ENCODE measurements at places on chromosomes 2 and 18.
A peak's percentile ranks its signal among the peaks of the same experiment; 100 is the strongest.

DNA sequence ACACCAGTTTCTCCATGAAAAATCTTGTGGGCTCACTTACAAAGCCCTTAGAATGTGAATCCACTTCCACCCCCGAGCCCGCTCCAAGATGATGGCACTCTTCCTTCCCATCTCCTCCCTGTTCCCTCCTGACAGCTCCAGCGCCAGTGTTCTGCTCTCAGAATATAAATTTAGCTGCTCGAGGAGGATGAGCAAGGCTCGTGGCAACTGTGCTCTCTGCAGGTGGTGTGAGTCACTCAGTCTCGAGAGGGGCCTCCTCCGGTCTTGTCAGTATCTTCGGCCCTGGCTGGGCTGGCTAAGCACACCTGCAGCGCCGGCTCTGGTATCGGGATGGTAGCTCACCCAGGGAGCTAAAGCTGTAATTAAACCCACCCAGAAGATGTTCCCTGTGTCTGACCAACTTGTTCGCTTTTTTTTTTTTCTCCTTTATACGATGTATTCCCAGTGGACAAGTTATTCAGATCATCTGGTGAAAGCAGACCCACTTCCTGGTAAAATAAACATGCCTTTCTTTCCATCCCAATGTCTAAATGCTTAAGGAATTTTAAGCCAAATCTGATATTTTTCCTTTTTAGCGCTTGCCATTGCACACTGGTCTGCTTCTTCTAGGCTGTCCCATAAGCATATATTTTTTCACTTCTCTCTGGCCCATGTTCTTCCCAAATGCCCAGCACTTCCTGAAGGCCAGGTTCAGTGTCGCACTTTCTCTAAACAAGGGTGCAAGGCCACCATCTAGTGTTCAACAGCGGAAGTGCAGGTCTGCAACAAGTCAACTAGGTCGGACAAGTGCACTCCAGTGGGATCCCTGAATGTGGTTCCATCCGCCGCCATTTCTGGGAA is 31.4 kb upstream of the YPEL5 start:
- peak; percentile 69 for DNase-seq

- no peak for DNase-seq
These were observed 1.4 kb upstream of the TTL start for GRCh38 chr2:112480530-112481049.

GRCh38 chr2:6308986-6309385 is 556.7 kb downstream of the CMPK2 start:
- no peak for DNase-seq

- DNase-seq = no peak
These were observed 77.7 kb downstream of the TRIM43 start for GRCh38 chr2:95669441-95669991.

DNA sequence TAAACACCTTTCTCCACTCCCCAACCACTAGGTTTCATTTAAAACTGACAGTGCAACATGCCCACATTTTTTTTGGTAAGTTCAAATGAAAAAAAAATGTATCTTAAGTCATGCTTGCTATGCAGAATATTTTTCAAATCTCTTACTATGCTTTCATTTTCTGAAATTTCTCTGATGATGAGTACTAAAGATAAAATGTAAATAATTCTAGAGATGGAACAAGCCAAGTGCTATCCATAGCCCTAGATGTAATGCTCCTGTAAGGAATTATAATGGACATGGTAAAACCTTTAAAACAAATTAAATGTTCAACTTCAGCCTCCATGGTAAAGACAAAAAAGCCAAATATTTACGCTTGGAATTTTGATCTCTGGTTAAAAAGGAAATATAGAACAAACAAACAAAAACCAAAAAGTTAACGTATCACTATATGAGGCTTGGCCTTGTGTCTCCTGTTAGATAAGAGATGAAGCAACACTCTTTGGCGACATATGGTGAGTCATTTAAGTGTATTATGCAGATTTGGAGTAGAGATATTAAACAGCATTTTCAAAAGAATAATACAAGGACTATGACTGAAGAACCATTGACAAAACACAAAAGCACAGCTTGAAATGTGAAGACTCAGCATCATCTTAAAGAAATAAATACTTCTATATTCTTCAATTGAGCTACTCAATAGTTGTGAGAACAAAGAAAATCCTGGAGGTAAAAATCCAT is 392.0 kb upstream of the LYPD1 start:
- no peak for DNase-seq

- DNase-seq = no peak
These were observed 141.7 kb downstream of the CMPK2 start for GRCh38 chr2:6723865-6724604.

DNA sequence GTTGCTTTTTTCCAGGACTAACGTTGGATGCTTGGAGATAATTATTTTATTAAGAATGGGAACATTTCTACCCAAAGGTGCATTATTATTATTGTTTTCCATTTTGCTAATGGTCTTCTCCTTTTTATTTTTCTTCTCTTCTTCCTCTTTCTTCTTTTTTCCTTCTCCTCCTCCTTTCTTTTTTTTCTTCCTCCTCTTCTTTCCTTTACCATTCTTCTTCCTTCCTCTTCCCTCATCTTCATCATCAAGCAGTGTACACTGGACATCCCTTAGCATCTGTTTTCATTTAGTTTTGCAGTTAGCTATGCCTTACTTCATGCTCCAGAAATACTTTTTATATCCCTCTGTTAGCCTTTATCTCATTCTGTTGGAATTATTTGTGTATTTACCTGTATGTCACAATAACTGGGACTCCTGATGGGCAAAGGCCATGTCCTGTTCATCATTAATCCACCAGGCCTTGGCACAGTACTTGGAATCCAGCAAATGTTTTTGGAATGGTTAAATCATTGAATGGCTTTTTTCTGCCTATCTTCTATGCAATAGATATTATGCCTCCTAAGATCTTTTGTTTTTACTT is 162.7 kb downstream of the CAMKMT start:
- no peak for DNase-seq

DNA sequence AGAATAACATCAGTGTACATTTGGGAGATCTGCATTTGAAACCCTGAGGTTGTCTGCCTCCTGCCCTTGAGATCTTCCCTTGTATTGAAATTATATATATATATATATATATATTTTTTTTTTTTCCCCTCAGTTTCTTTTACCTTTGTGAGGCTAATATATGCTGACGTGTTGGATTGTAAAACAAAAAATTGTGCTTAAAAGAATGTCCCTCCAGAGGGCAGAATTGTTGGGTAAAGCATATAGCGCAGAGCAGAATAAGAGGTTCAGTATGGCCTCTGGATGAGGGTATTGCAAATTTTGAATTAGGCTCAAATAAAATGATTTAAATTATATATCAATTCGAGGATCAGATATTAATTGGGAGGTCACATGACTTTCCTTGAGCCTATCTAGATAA is 12.4 kb downstream of the NABP1 start:
- no peak for DNase-seq

- DNase-seq = no peak
These were observed 901.2 kb downstream of the DCC start for GRCh38 chr18:53241161-53241560.

DNA sequence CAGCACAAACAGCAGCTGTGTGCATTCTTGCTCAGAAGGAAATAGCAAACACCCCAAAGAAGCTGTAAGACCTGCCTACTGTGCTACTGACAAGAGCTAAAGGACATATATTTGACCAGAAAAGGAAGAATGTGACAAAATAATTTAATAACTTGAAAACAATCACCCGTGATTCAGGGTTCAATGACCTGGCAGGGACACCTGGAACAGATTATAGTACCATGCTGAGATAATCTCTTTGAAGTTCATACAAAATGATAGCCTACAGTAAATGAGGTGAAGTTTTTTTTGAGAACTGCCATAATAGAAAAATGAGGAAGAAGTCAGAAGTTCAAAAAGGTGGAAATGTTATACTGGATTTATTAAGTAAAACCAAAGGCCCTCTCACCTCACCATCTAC is 324.8 kb upstream of the GULP1 start:
- DNase-seq = no peak

DNA sequence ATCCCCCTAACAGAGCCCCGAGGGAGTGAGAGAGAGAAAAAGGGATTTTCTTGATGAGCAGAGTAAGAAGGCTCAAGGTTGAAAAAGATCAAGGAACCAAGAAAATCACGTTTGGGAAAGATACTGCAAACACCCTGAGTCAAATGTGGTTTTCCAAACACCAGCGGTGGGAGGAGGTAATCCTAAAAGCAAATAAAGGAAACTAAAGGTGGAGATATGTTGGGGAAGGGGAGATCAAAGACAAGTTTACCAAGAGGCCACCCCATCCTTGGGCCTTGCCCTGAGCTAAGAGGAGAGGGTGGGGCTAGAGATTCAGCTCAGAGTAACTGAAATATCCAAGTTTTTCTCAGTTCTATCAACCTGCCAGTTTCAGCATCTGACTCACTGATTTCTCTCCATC is 332.3 kb downstream of the ETAA1 start:
- no peak for DNase-seq

DNA sequence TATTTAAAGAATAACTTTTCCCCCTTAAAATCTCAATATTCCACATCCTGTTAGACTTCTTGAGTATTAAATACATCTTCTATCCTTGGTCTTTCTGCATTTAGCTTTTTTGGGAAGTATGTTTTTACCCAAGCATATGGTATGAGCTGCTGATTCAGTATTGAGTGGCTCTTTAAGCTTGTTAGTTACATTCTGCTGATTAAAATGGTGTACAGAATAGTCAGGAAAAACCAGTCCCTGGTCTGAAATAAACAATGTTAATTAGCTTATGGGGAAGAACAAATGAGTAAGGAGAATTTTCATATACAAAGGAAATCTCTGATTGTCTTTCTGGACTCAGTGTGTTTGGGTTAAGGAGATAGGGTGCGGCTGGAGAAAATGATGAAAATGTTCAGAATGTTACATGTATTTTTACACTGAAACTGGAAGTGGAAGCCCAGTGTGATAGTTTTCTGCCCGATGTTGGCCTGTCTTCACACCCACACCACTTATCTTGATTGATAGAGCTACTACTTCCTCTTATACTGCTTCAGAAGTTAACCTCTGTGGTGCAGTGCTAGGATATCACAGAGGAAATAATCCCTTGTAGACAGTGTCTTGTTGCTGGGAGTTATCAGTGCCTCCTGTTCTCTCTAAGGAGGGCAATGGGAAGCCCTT is 84.0 kb downstream of the MSH2 start:
- DNase-seq = no peak

GRCh38 chr18:336713-337112 is 68.9 kb upstream of the THOC1 start:
- DNase-seq = no peak

- no peak for DNase-seq
These were observed 56.8 kb downstream of the KIAA2012 start for GRCh38 chr2:202129841-202130240.

GRCh38 chr18:48781163-48781987 is 169.4 kb downstream of the SMAD7 start:
- no peak for DNase-seq

- DNase-seq = no peak
These were observed 101.6 kb upstream of the CERS6 start for GRCh38 chr2:168354499-168354898.

DNA sequence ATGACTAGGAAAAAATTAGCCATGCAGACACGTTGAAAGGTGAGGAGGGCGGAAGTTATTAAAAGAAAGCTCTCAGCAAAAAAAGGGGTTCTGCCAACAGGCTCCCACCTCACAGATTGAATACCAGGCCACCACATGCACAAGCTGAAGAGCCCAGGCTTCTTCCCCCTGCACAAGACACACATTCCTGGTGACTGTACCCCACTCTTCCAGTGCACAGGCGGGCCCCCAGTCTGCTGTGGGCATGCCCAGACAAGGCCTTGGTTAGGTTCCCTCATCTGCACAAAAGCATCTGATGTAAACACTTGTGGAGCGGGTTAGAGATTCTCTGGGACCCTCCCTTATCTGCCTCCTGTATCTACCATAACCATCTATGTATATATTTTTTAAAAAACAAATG is 81.7 kb downstream of the AGPS start:
- DNase-seq = no peak

DNA sequence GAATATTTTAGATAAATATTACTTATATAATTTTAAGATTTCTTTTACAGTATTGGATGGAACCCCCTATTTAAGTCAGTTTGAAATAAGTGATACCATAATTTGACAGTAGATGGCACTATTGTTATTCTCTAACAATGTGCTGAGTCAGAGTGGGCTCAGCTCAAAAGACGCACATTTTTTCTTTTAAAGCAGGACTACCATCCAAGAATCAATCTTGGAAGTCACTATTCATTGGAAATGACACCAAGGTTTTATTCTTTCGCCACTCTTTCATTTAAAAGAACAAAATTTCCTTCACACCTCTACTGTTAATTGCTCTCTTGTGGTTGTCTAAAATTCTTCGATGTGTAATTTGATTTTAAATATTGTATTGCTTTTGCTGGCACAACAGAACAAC is 32.6 kb upstream of the SPAG16 start:
- DNase-seq = peak; percentile 65

DNA sequence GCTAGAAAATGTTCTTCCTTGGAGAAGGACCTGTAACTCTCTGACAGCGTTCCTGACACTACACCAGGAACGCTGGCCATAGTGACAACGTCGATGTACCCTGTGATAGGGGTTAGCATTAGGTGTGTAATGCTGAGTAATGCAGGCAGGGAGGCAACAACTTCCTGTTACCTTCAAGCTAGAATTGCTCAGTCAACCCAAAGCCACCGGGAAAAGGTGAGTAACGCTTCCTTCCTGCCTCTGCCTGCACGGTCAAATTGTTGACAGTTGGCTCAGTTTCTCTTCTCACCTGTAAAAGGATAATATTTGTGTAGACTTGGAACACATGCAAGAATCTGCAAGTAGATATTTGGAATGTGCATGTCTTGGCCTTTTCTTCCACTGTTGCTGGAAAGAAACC is 12.7 kb downstream of the FAM110C start:
- DNase-seq = no peak

GRCh38 chr2:47155091-47155876 is at the start of gene STPG4:
STPG4 (minus strand) TSS chr2:47155308; CDS start chr2:47155251, 57 bp downstream.
- DNase-seq = no peak

DNA sequence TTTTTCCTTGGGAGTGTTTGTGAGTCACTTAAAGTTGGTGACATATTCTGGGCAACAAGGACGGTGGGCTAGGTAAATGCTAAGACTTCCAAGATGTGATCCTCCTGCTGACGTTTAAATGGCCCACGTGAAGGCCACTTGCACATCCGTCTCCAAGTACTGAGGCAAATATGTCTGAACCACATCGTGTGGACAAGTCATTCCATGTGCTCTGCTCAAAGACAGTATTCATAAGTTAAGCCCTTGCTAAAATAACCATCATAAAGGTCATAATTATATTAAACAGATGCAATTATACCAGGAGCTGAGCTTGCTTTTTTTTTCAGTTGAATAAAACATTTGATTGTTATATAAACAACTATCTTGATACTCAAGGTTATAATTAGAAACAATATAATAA is 44.8 kb downstream of the SPP2 start:
- DNase-seq = no peak

- no peak for DNase-seq
These were observed 124.7 kb upstream of the ZNF516 start for GRCh38 chr18:76619621-76620315.

- DNase-seq = peak; percentile 54
These were observed 36.6 kb downstream of the COPS8 start for GRCh38 chr2:237122214-237122666.

DNA sequence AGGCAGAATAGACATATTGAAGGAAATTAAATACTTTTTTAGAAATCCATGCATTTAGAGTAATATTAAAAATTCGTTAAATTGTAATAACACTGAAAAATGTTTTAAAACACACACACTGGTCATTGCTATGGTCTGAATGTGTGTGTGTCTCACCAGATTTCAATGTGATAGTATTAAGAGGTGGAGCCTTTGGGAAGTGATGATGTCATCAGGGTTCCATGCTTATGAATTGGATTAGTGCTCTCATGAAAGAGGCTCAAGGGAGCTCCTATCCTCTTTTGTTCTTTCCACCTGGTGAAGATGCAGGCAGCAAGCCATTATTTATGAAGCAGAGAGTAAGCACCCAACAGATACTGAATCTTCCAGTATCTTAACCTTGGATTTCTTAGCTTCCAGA is 441.8 kb downstream of the CDH2 start:
- no peak for DNase-seq

Measured in AG04450 (cell line).